ENCODE measurements at places on chromosomes 11 and 22.

GRCh38 chr11:69337211-69337721, 43.3 kb downstream of the MYEOV start:
- DNase-seq = peak; percentile 43

DNA sequence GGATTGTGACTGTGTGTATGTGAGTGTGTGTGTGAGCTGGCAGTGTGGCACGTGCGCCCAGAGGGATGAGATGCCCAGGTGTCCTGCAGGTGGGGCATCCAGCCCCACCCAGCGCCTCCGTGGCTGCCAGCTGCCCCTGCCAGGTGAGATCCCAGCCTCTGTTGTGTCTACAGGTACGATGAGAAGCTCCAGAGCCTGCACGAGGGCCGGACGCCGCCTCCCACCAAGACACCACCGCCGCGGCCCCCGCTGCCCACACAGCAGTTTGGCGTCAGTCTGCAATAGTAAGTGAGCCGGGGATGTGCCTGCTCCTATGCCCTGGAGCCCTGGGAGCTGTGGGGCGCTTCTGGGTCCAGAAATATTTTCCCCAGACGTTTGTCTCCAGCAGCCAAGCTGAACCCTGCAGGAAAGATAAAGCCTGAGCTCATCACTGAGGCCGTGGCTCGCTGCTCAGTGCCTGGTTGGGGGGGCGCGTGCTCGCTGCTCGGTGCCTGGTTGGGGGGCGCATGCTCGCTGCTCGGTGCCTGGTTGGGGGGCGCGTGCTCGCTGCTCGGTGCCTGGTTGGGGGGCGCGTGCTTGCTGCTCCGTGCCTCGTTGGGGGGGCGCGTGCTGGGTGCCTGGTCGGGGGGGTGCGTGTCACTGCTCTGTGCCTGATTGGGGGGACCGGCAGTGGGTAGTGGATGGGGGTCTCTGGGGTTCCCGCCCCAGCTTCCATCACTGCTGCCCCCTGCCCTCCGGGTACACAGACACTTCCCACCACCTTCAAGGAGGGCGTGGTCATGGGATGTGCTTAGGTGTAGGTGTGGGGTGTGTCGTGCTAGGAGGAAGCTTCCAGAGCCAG, 73.2 kb downstream of the ARHGAP8 start:
- no peak for DNase-seq

DNA sequence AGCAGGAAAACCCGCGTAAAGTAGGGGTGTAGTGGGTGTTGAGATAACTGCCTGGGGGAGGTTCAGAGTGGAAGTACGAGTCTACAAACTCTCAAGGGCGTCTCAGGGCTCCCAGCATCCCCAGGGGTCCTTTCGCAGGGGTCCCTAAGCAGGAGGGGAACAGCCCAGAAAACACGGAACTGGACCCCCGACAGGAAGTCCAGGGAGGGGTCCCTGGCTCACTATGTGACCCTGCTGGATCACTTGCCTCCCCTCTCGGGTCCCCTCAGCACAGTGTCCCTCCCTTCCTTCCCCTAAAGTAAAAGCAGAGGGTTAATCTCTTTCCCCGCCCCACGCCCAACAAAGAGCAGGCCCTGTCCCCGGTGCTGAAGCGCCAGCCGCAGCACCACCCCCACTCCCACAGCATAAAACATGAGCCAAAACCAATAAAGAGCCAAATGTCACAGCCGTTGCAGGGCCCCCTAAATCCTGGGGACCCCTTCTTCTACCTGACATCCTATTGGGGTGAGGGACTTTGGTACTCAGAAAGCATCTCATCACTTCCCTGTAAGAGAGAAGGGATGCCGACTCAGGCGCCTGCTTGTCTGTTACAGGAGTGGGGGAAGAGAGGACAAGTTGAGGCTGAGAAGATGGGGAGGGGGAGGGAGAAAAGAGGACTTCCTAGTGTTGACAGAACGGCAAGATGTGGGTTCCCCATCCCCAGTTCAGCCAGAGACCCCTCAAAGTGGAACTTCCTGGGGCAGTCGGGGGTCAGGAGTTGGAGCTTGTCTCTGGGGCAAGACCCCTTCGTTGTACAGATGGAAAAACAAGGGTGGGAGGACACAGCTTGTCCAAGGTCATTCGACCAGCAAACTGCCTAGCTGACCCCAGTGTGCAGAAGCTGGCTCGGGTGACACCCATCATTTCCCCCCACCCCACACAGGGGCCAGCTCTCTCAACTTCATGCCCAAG, 1.4 kb upstream of the NEFH start:
- peak; percentile 32 for DNase-seq

- no peak for DNase-seq
Measured at GRCh38 chr11:70434813-70435278, 36.5 kb downstream of the CTTN start.

DNA sequence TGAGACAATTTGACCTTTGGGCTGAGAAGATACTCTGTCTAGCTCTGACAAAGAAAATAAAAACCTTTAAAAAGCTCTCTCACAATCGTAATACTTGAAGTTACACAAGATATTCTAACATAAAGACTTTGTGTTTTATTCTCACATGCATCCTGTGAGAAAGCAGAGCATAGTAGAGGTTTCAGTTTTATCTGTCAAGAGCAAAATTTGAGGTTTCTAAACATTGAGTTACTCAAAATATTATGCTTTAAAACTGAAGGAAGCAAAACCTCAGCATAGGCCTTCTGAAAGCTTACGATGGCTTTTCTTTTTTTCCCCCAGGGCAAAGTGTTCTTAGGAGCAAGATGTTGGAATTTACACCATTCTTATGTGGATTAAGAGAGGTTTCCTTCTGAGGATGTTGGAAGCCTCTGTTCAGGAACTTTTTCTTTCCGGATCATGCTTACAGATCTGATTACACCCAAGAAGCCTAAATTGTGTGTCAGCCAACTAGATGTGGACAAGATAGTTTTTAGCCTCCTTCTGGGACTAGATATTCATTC, 15.0 kb upstream of the OR51M1 start:
- DNase-seq = no peak

DNA sequence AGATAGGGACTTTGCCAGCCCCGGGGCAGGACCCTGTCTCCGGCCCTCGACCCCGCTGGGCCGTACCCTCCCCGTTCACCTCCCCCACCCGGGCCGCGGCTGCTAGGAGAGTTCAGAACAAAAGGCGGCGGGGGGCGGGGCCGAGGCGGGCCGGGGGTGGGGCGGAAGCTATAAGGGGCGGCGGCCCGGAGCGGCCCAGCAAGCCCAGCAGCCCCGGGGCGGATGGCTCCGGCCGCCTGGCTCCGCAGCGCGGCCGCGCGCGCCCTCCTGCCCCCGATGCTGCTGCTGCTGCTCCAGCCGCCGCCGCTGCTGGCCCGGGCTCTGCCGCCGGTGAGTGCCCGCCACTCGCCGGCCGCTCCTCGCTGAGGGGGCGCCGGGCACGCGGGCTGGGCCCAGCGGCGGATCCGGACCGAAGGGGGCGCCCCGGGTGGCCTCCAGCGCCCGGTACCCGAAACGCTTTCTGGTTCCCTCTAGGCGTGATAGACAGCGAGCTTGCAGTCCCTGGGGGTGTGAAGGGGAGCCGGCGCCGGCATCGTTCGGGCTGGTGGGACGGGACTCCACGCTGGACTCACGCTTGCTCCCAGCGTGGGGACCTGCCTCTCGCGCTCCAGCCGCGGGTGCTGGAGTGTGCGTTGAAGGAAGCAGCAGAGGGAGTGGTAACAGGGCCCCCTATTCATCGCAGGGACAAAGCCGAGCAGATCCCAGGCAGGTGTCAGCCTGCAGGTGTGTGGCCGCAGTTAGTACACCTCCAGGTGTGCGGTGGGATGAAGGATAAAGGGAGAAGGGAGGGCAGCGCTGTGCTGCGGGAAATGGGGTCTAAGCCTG, at the start of gene MMP11:
TSS of gene MMP11 (plus strand) at position 201 of the 825 bp plus-strand sequence. CDS start at position 223, 22 bp downstream.
- peak; percentile 74 for DNase-seq

- DNase-seq = no peak
Measured at GRCh38 chr11:66322732-66323427, 6.0 kb upstream of the CD248 start.

DNA sequence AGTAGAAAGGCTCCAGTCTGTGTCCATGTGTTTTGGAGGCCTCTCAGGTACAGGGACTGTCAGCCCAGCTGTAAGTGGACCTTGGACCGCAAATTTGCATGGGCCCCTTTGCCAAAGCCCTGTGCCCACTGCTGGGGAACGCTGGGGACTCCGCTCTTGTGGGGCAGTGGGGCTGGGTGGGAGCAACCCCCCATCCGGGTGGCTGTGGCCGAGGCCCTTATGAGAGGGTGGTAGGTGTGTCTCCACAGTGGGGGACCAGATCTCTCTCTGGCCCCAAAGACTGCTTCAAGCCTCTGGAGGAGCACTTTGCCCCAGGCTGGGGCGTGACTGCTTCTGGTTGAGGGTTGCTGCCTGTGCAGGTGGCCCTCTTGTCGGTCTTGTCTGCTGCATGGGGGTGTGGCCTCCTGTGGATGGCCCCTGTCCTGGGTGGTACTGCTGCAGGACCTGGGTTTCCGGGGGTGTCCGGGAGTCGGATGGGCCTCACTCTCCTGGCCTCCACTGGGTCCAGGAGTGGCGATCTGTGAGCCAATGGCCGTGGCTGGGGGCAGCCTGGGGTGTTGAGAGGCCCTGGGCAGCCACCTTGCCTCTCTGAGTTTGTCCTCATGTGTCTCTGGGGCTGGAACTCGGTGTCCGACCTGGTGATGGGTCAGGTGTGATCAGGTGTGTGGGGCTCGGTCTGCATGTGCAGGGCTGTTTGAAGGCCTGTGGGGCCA, 15.9 kb downstream of the KCNQ1 start:
- DNase-seq = no peak

- DNase-seq = no peak
Measured at GRCh38 chr22:42645341-42645937, 3.8 kb downstream of the CYB5R3 start.

GRCh38 chr22:26665813-26666231, 8.4 kb downstream of the MIAT start:
- no peak for DNase-seq

DNA sequence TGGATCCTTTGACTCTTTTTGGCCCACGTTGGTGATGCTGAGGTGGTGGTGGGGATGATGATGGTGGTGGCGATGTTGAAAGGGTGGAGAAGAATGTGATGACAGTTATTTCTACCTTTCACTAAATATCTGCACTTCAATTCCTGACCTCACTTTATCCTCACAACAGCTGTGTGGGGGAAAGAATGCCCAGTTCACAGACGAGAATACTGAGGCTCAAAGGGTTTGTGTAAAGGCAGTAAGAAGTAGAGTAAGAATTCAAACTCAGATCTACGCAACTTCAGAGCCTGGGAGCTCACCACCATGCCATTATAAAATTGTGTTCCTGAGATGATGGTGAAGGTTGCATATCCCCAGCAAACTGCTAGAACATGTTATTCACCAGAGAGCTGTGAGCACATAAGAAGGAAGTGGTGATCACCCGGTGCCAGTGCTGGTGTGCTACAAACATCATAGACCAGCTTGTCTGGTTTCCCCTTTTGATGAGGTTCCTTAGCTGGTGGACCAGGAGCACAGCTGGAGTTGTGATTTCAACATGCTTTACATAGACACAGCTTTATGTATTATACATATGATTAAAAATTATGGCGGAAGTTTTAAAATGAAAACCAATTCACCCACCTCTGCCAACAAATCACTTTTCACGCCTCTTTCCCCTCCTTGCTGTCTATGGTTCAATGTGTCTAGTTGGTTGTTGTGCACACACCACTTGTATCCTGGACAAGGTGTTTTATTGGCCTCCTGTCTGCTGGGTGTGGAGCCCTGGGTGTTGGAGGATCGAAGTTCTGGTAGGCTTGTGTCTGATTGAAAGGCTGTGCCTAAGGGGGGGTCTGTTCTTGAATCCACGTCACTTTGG, 6.2 kb downstream of the ST14 start:
- peak; percentile 73 for DNase-seq
